ENCODE measurements at places on chromosomes 16 and 17.

DNA sequence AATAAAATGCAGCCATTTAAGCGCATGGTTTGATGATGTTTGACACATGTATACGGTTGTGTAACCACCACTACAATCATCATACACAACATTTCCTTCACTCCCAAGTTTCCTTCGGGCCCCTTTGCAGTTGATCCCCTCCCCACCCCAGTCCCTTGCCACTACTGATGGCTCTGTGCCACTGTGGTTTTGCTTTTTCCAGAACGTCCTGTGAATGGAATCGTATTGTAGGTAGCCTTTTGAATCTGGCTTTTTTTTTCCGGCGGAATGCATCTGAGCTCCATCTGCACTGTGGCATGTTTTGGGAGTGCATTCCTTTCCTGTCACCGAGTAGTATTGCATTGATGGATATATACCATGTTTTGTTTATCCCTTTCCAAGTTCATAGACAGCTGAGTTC, 15.1 kb upstream of the MAP2K3 start:
- DNase-seq = no peak

DNA sequence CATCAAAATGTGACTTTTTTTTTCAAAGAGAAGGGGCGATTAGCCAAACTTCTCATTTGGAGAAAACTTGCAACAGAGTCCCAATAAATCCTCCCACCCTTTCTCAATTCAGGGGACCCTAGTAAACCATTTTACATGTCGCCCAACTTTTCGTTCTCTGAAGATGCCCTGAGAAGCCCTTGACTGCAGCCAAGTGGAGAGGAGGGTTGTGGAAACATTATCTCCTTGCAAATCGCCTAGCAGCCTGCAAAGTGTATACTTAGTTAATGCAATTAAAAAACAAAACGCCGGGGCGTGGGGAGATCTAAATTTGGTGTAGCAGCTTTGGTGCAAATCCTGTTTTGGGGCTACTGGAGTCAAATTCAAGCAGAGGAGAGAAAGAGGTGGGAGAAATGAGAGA, 1.2 kb upstream of the SHISA9 start:
- no peak for DNase-seq

DNA sequence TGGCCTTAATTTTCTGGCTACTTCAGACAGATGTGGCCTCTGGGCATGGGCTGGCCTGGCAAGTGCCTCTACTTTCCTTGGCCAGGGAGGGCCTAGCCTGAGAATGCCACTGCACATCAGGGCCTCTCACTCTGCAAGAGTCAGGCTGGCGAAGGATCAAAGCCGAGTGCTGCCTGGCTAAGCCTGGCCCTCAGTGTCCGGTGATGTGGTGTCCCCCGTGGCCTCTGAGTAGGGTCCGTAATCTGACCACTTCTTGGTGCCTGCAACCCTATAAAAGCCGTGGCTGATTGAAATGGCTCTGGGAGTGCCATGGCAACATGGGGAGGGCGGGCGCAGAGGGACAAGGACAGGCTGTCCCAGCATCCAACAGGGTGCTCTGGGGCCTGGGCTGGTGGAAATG, 30.2 kb downstream of the TBX4 start:
- no peak for DNase-seq

GRCh38 chr16:49854796-49855203, 1.1 kb downstream of the ZNF423 start:
- DNase-seq = no peak
